DMS79 (cell line): ENCODE measurements at places on chromosomes 2 and 18.
A peak's percentile ranks its signal among the peaks of the same experiment; 100 is the strongest.

GRCh38 chr2:10487081-10487740, 39.1 kb upstream of the ODC1 start:
- peak; percentile 6 for DNase-seq

- no peak for DNase-seq
Observed at GRCh38 chr2:157440404-157441071, 3.4 kb downstream of the CYTIP start.

DNA sequence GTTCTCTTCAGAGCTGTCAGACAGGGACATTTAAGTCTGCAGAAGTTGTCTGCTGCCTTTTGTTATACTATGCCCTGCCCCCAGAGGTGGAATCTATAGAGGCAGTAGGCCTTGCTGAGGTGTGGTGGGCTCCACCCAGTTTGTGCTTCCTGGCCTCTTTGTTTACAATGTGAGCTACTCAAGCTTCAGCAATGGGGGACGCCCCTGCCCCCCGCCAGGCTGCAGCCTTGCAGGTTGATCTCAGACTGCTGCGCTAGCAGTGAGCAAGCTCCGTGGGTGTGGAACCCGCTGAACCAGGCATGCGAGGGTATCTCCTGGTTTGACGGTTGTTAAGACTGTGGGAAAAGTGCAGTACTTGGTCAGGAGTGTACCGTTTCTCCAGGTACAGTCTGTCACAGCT, 24.0 kb upstream of the PAIP2B start:
- no peak for DNase-seq

GRCh38 chr2:64860276-64860885, 128.8 kb upstream of the SLC1A4 start:
- DNase-seq: no peak

- DNase-seq: no peak
Observed at GRCh38 chr2:215876937-215877238, 136.5 kb downstream of the MREG start.

DNA sequence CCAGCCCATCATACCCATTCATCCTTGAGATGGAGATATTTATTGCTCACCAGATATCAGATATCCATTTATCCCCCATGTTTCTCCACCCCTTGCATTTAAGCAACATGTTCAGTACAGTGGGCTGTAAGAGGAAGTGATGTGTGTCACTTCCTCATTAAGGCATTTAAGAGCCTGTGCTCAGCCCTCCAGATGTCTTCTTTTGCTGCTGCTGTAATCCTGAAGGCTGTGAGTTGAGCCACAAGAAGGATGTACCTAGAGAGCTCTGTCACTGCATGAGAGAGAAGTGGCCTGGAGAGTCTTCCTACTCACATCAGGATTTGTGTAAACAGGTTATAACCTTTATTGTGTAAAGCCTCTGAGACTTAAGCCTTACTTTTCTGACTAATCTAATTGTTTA, 151.8 kb upstream of the UNC80 start:
- DNase-seq: no peak

DNA sequence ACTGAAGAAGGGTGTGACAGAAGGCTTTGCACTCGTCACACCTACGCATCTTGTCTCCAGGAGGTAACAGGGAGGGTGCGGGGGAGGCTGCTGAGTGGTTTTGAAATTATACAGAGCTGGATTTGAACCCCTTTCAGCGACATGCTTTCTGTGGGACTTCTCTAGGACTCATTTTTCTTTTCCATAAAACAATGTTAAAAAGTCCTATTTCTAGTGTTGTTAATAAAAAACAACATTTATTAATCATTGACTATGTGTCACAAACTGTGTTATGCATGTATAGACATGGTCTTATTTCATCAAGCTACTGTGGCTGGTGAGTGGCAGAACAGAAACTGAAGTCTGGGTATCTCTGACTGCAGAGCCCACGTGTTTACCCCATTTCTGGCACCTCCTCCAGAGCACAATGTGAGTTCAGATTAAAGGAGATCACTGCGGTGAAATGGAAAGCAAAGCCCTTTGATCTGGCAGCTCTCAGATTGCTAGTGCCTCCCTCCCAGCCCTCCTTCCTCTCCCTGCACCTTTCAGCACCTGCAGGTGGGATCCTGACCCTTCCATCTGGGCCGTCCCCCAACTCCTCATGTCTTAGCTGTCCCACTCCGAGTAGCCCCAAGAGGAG, 315.5 kb upstream of the MYT1L start:
- DNase-seq: no peak

DNA sequence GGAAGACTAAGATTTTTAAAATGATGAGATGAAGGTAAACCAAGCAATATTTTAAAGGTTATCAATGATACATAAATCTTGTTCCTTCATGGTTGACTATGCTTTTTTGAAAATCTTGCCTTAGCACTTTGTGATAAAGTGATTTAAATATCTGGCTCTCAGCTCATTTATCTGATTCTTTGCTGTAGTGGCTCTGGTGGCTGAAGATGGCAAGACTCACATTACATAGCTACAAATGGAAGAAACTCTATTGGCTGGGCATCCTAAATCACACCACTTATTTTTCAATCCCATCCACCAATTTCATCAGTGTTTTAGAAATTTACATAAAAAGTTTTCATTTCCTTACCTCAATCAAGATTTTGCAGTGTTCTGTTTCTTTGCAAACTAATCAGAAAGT, 16.6 kb upstream of the APCDD1 start:
- no peak for DNase-seq

DNA sequence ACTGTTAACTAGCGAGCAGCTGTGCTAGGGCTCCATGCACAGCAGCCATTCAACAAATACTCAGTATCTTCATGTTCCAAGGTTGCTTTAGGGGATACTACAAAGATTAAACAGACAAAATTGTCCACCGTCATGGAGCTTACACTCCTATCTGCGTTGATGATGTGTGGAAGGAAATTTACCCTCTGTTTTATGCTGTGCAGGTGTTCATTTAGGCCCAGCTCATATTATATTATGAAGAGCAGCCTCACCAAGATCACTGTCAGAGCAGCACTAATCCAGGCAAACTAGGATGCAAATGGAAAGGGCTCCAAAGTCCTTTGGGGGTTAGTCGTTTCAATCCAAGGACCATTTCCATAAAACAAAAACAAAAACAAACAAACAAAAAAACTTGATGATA, 13.4 kb upstream of the WIPF1 start:
- no peak for DNase-seq

DNA sequence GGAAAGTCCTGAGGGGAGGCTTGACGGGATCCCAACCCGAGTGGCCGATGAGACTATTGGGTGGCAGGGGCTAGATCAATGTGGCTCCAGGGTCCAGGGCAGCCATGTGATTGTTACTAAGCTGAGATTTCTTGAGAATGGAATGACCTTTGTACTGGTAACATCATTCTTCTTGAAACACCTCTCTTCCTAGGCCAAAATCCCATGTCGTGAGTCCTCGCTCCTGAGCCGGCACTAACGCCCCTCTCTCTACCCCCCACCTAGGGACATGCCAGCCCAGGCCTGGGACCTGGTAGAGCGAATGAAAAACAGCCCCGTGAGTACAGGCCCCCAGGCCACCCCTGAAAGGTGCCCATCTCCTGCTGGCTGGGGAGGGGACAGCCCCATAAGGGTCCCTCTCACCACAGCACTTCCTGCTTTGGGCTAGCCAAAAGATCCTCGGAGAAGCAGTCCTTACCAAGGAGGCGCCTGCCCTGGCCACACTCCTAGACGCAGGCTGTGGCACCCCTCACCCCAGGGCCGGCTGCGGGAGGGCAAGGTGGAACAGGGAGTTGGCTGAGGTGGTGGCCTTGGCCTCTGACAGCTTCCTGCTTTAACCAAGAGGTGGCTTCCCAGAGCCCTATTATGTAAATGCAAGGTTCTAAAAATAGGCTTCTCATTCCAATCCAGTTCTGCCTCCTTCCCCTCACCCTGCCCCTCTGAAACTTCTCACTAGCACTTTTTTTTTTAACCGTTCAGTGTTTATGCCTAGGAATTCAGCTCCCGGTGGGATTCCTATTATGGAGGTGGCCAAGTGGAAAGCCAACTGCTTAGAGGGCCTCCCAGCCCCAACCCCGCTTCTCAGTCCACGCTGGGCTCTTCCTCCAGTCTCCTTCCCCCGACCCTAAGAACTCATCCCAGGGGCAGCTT, 126.6 kb upstream of the PPP1CB start:
- DNase-seq: no peak

GRCh38 chr18:47882641-47883040, 47.8 kb downstream of the SMAD2 start:
- no peak for DNase-seq

DNA sequence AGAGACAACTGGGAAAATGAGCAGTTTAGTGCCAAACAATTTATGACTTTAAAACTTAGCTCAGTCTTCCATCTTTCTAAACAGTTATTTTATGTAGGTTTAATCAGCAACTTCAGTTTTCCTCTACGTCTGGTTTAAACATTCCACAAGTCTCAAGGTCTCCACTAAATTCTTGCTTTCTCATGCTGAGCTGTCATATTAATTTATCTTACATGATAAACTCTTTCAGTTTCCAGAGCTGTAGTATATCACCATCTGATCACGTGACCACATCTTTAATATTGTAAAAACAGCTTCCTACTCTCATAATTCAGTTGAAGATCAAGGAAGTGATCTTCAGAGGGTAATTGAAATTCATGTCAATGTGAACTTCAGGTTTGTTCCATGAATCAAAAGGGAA, 158.6 kb downstream of the ZNF804A start:
- no peak for DNase-seq

- DNase-seq: no peak
Observed at GRCh38 chr18:40685219-40685618, 1269.8 kb upstream of the PIK3C3 start.

DNA sequence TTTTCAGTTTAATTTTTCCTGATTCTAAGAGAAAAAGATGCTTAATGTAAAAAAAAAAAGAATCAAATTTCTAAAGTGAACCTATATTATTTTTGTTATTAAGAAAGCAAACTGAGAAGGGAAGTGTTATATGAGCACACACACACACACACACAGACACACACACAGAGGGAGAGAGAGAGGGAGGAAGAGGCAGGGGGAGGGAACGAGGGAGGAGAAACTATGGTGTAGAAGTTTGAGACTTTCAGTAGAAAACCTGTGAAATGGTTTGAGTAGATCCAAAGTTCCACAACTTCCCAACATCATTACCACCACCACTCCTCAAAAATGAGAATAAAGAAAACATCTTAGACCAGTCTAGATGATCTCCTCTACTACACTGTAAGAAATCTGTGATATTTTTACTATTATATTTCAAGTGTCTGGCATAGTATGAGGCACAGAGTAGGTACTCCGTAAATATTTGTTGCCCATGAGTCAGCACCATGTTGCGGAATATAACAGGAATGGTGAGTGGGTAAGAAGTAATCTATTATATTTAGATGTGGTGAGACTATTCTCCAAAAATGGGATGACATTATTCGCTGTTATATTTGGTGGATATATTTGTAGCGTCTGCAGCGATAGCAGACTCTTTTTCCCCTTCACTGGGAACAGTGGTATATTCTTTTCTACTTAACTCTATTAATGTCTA, 149.4 kb upstream of the DNMT3A start:
- DNase-seq: no peak

DNA sequence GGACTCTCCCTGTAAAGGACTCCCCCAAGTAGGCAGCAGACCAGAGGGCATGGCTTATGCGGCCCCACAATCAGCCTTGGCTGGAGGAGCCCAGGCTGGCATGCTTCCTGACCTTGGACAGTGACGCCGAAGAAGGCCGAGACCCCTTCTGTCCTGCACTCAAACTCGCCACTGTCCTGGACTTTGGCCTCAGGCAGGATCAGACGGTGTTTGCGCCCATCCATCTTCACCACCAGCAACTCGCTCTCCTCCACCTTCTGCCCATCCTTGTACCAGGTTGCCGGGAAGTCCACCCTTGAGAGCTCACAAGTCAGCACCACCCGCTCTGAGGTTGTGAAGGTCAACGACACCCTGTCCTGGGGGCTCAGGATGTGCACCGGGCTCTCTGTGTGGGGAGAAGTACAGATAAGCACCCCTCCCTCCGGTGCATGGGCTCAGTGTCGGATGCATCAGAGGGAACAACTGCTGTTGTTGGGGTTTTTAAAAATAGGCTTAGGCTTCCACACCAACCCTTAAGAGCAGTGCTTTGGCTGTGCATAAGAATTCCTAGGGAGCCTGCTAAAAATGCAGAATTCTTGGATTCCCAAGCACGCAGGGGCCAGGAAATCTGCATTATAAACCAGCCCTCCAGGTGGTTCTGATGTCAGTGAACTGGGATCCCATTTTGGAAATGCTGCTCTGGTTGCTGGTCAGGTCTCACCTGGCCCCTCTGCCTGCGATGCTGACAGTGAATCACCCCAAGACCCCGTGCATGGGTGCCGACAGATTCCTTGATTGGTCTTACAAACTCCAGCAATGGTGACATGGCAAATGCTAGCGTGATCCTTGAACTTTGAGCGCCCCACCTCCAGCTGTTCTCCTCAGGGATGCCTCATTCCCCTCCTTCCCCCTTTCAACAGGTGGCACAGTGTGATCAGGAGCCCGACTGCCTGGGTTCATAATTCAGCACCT, 5.9 kb downstream of the OBSL1 start:
- DNase-seq: no peak

DNA sequence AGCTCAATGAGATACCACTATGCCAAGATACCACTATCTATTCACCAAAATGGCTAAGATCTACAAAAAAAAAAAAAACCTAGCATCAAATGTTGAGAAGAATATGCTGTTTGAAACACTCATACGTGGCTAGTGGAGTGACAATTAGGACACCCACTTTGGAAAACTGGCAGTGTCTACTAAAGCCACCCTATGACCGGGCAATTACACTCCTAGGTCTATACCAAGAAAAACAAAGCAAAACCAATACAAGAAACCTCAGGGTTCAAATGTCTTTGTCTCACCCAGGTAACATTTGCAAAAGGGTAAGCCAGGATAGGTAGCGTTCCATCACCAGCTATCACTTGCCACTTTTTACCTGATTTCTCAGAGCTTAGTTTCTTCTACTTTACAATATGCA, 123.6 kb upstream of the CAB39 start:
- DNase-seq: no peak

- DNase-seq: no peak
Observed at GRCh38 chr2:143679617-143680016, 550.4 kb downstream of the ARHGAP15 start.
